ENCODE measurements at places on chromosomes 11 and 22.

DNA sequence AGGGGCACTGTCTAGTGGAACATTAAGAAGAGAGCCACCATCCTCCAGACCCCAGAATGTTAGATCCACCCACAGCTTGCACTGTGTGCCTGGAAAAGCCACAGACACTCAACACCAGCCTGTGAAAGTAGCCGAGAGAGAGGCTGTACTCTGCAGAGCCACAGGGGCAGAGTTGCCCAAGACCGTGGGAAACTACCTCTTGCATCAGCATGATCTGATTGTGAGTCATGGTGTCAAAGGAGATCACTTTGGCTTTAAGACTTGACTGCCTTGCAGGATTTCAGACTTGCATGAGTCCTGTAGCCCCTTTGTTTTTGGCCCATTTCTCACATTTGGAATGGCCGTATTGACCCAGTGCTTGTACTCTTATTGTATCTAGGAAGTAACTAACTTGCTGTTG, 115.9 kb upstream of the CCDC179 start:
- no peak for DNase-seq

GRCh38 chr11:44979543-44980399, 29.1 kb upstream of the TP53I11 start:
- DNase-seq, result no peak

DNA sequence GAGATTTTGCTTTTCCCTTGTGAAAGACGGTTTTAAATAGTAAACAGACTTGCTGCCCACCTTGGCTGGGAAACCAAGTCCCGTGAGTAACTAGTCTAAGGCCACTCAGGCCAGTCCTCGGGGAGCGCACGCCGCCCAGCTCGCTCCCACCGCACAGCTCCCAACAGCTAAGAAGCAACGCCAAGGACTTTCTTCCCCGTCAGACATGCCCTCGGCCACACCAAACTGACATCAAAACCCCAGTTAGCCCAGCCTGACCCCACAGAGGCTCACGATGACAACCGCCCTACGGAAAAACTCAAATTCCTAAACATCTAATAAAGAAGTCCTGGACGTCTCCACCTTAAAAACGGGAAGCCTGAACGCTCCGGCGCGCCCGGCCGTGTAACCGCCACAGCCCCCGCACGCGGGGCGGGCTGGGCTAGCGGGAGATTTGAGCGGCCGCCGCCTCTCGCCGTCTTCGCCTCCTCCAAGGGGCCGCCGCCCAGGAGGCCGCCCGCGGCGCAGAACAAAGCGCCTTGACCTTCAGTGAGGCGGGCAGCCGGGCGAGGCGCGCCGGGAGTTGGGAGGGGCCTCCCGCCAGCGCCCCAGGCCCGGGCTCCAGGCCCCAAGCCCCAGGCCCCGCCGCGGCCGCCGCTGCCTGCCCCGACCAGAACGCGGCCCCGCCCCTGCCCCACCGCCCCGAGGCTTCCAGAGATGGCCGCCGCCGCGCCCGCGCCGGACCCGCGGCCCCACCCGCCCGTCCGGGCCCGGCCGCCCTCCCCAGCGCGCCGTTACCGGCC, 486 bp downstream of the NAP1L4 start:
- DNase-seq, result no peak

DNA sequence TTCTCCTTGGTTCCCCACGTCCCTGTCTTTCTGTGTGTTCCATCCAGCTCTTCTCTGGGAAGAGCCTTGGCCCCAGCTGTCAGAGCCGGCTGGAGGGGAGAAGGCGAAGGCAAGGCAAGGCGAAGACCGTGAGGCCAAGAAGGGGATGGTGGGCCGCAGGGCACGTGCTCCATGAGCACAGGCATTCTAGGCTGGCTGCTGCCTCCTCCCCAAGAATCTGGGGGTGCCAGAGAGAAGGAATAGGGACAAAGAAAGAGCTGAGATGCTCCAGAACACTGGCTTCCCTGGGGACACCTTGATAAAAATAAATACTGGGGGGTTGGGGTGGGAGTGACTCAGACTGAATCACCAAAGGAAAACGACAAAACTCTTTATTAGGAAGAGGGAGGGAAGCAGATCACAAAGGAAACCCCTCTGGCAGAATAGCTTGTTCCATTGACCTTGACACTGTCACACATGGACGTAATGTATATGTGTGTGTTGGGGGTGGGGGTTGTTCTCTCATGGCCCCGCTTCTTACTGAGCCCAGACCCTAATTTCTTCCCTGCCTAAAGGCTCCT, 52.5 kb downstream of the NECTIN1 start:
- no peak for DNase-seq

DNA sequence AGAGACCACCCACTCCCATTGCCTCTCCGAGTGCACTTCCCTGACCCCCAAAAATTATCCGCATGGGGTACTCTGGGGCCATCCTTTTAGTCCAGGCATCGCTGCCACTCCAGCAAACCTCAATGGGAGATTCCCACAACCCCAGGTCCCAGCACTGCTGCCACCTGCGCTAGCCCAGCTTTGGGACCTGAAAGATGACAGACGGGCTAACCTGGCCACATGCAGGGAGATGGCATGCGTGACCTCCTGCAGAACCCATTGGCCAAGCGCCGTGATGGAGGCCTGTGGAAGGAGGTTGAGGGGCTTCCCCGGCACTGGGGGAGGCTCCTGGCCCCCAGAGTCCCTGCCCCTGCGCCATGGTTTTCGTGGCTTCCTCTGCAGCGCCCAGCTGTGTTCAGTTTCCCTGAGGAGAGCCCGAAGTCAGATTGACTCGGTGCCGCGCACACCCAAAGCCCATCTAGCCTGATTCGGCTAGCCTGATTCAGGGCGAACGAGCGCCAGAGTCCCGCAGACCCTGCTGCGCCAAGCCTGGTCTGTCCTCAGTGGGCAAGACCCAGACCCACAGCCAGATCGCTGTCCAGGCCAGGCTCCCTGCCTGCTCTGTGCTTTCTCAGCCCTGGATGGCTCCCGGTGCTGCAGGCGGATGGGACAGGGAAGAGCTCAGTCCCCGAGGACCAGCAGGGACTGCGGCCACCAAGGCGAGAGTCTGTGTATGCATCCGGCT, 751 bp upstream of the WNT7B start:
- no peak for DNase-seq

GRCh38 chr11:15585602-15586331, 471.0 kb downstream of the INSC start:
- no peak for DNase-seq

- no peak for DNase-seq
These were observed 89.5 kb downstream of the BMAL1 start for GRCh38 chr11:13367115-13367514.

- peak; percentile 3 for DNase-seq
These were observed 585.4 kb downstream of the SOX6 start for GRCh38 chr11:15770798-15771414.

DNA sequence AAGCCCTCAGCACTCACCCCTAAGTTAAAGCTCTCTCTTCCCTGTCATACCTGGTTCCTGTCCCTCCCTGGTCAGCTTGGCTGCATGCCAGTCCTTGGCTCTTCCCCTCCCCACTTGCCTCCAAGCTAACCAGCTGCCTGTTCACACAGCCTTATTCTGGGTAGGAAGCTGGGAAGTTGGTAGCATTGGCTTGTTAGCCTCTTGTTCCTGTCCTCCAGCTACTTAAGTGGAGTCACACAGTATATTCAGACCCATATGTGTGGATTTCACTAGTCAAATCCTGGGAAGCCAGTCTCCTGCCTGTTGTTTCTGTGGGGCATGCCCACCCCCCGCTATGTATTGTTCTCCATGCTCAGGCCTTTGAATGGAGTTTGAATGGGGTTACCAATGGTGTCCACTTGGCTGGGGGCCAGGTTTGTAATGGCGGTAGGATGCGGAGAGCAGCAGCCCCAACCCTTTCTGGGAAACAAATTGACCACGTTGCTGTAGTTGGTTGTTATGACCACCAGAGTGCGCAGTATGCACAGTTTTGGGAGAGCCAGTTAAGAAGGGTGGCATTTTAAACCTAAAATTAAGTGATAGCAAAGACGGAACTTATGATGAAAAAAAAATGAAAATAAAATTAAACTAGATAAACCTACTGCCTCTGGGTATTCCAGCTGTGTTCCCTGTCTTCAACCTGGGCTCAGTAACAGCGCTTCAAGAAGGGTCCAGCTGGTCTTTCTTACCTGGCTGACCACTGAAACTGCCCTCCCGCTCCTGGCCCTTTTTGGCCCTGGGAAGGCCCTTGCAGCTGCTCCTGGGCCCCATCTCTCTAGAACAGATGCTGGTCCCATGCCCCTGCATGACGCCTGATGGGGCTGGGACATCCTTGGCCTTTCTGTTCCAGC, 10.7 kb upstream of the RPS3 start:
- peak; percentile 85 for DNase-seq

- DNase-seq, result no peak
These were observed 10.7 kb upstream of the MTMR3 start for GRCh38 chr22:29872144-29872893.

DNA sequence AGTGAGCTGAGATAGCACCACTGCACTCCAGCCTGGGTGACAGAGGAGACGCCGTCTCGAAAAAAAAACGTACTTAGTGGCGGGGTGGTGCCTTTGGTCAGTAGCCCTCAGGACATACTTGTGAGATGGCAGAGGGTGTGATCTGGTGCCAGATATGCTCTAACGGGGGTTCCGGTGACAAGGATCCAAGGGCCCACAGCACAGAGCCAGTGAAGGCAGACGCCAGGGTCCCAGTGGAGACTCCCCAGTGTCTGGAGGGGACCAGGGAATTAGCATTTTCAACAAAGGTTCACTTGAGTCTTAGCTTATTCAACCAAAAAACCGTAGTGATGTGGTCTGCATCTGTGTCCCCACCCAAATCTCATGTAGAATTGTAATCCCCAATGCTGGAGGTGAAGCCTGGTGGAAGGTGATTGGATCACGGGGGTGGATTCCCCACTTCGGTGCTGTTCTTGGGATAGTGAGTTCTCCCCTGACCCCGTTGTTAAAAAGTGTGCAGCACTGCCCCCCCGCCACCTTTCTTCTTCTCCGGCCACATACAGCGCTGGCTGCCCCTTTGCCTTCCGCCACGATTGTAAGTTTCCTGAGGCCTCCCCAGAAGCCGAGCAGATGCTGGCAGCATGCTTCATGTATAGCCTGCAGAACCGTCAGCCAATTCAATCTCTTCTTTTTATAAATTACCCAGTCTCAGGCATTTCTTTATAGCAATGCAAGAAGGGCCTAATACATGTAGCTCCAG, 26.6 kb upstream of the OSBPL5 start:
- DNase-seq, result no peak

- peak; percentile 23 for DNase-seq
These were observed at the start of gene LDLRAD3 for GRCh38 chr11:35943713-35944502. Gene LDLRAD3 (plus strand): TSS chr11:35944062. CDS start chr11:35944099, 37 bp downstream.

DNA sequence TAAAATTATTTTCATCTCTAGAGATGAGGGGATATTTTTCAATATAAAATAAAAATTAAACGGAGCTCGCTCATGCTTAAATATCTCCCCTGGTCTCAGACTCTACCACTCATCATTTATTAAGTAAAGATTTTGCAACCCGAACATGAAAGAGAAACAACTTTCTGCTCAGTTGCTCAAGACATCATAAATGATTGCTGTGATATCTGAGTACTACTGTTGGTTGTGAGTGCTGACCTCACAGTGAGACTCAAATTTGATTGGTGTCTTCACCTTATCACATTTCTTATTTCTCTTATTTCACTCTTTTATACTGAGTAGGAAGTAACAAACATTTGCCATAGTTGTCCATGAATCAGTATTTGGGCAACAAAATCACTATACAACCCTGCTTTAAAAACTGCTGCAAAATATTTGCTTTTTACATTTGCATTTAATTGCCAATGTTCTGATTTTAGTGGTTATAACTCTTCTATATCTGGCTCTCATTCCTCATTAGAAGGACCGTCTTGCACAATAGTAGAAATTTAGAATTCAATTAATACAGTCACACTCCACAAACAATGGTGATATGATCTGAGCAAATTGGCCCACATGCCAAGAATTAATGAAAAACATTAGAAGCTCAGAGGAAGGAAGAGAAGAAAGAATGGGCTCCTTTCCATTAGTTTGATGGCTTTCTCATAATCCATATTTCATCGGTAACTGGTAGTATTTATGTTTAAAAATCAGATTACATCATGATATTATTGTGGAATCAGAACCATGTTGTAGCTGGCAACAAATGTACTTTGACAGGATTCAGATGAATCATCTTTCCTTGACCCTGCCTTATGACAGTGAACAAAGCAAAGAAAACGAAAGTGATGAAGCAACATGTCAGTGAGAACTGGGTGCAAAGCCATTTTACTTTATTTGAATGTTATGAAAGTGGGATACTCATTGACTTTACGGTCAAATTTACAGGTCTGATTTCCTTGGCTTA, 973.6 kb upstream of the TENM4 start:
- DNase-seq, result no peak

DNA sequence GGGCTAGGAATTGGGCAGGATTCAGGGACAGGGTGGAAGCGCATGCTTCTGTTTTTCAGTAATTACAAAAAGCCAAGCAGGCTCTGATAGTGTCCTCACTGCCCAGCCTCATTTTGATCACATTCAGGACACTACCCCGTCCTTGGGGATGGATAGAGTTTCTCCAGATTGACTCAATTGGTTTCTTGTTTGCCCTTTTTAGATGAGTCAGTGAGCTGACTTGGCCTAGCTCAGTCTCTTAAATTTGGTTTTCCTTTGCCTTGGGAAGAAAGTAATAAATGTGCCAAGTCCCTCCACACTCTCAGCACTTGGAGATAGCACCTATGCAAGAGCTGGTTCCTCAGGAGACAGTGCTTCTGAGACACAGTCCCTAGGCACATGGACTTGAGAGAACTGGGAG, 25.5 kb downstream of the DKK3 start:
- DNase-seq, result no peak

- DNase-seq, result peak; percentile 50
These were observed 6.2 kb downstream of the TBX1 start for GRCh38 chr22:19766511-19767426.

DNA sequence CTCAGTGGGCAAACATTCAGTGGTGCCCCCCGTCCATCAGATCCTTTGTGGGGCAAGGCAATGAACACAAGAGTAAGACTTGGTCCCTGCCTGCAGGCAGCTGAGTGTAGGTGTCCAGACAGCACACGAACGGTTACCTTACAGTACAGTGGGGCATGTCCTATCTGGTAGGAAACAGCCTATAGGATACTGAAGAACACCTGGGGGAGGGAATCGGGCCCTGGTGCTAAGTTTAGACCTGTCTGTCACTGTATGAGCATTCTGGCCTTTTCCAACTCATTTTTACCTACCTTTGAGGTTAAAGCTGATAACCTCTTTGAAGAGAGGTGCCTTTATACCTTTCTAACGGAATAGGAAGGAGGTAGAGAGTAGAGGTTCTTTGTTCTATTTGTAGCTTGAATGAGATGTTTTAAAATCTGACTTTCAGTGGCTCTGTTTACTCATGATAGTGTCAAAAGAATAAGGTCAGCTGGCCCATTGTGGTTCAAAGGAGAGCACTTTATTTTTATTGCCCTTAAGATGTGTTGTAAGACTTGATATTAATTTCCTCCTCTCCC, 8.9 kb downstream of the ZNRF3 start:
- no peak for DNase-seq

- DNase-seq, result no peak
These were observed 136.2 kb downstream of the LDLRAD3 start for GRCh38 chr11:36079878-36080675.

Measured in CD4-positive, alpha-beta T cell treated with Interleukin-10 for 1 hour (primary cell).